ENCODE measurements at places on chromosomes 4 and X.

DNA sequence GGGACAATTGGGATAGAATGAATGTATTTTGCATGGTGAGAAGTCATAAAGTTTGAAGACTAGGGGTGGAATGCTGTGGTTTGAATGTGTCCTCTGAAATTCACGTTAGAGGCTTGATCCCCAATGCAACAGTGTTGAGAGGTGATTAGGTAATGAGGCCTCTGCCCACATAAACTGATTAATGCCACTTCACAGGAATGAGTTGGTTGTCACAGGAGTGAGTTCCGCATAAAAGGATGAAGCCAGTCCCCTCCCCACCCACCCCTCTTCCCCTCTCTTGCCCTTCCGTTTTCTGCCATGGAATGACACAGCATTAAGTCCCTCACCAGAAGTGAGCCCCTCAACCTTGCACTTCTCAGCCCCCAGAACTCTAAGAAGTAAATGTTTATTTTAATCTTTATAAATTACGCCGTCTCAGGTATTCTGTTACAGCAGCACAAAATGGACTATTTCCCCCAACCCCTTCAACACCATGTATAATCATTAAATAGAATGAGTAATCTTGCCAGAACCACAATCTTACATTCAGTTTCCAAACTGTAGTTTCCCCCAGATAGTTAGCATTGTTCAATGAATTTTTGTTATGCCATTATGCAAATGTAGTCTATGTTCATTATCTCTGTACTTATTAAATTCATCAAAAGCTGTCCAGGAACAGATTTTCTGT, 5.5 kb upstream of the MMAA start:
- DNase-seq = no peak

DNA sequence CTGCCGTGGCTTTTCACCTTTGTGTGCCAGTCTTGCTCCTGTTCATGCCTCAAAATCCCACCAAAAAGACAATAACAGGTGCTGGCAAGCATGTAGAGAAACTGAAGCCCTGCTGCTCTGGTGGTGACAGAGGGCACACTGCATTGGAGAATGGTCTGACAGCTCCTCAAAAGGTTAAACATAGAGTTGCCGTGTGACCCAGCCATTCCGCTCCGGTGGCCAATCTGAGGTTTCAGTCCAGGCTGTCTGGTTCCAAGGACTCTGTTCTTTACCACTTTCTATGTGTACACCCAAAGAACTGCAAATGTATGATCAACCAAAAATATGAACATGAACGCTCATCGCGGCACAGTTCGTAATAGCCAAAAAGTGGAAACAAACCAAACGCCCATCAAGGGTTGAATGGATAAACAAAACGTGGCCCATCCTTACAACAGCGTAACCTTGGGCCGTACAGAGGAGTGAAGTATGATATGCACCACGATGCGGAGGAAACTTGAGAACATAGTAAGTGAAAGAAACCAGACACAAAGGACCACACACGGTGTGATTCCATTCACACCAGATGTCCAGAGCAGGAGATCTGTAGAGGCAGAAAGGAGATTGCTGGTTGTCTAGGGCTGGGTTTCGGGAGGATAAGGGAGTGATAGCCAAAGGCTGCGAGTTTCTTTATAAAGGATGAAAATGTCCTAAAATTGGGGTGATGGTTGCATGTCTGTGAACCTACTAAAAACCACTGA, 33.6 kb upstream of the WFS1 start:
- DNase-seq = peak; percentile 22

DNA sequence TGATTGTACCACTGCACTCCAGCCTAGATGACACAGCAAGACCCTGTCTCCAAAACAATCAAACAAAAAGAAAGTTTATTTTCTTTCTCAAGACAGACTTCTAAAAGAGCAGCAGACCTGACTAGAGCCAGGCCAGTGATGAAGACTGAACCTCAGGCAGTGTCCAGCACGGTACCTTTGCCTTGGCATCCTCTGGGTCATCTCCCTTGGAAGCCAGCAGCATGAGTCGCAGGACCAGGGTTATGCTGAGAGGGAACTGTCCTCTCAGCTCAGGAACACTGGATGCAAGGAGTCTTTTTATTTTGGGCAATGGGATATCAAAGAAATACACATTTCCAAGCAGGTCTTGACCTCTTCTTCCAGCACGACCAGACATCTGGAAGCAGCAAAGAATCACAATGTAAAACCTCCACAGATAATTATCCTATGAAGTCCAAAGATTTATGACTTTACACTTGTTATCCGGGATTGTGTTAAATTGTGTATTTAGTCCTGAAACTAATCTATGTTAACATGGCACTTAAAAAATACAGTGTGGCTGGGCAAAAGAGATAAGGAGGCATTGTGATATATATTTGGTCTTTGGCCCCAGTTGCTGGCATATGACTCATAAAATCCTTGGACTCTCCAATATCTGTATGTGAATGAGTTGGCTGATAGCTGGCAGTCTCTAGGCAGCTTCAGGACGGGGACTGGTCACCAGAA, 66.0 kb upstream of the DDX60 start:
- DNase-seq = peak; percentile 50

DNA sequence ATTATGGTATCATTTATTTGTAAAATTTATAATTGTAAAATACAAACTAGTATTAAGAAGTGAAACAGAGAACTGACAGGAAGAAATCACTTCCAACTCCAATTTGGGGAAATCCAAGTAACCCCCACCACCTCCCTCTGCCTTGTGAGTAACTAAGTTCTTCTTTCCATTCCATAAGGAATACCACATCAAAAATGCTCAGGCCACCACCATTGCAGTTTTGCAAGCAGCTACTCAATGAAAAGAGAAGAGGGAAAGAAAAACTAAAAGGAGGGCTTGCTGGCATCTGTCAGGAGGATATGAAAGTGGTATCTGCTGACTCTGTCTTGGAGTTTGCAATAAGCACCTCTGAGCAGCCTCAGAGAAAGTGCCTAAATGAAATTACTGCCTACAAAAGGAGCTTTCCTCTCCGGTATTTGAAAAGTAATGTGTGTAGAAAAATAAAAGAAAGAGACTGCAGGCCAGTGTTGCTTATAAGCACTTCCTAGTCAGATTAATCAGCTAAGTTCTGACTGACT, 228.7 kb downstream of the OPHN1 start:
- DNase-seq = no peak

DNA sequence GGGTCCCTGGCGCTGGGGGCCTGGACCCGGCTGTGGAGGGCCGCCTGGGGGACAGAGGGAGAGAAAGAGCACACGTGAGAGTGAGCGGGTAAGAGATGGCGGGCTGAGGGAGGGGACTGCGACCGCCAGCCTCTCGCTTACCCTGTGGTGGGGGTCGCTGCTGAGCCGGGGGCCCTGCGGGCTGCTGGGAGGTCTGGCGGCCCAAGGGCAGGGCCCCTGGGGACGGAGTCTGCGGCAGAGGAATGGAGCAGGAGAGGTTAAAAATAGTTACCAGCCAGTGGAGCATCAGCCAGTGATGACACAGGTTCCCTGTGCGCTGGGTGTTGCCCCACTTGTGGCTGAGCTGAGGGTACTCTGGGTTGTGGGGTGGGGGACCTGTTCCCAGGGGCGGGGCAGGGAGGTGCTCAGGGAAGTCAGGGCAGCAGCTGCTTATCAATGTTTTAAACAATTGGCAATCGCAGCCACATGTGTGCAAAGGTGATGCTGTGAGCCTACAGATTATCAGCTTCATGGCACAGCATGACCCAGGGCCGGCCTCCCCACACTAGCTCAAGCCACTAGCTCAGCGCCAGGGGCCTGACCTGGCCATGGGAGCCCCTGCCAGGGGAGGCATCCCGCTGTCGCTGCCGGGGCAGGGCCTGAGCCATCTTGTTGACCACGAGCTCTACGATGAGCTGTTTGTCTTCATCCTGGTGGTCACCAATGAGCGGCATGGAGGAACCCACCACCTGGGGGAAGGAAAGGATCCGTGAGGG, 7.5 kb upstream of the TIMP1 start:
- DNase-seq = peak; percentile 47

GRCh38 chr4:39706741-39707511, 9.0 kb downstream of the UBE2K start:
- no peak for DNase-seq

- peak; percentile 20 for DNase-seq
These were observed 83.9 kb downstream of the MAMLD1 start for GRCh38 chrX:150446995-150447394.

DNA sequence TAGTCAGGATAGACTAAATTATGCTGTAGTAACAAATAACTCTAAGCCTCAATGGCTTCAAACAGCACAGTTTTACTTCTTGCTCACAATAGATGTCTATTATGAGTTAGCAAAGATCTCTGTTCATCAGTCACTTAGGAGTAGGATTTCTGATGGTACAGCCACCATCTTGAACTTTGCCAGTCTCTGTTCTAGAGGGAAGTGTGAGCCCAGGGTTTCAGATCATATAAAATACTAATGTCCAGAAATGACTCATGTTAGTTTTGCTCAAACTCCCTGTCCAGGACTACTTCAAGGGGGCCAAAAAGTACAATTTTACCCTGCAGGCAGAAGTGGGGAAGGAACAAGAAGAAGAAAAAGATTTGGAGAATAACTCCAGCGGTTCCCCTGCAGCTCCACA, 77.1 kb upstream of the LSM6 start:
- no peak for DNase-seq

- no peak for DNase-seq
These were observed 79.2 kb upstream of the HS3ST1 start for GRCh38 chr4:11507920-11508319.

GRCh38 chrX:72382202-72382595, 76.5 kb upstream of the CITED1 start:
- no peak for DNase-seq

- no peak for DNase-seq
These were observed 155.5 kb upstream of the PRDX4 start for GRCh38 chrX:23511793-23512192.

- no peak for DNase-seq
These were observed 287.0 kb upstream of the MAGEB18 start for GRCh38 chrX:25851141-25851540.

Data from fibroblast of villous mesenchyme (primary cell).